Fibroblast of skin of right quadriceps (primary cell): ENCODE measurements at places on chromosomes 1 and 21.
A peak's percentile ranks its signal among the peaks of the same experiment; 100 is the strongest.

- DNase-seq: peak; percentile 39
These were observed 56.8 kb downstream of the GLIS1 start for GRCh38 chr1:53681977-53682685.

- DNase-seq: no peak
These were observed 47.7 kb downstream of the COQ8A start for GRCh38 chr1:226987623-226988333.

DNA sequence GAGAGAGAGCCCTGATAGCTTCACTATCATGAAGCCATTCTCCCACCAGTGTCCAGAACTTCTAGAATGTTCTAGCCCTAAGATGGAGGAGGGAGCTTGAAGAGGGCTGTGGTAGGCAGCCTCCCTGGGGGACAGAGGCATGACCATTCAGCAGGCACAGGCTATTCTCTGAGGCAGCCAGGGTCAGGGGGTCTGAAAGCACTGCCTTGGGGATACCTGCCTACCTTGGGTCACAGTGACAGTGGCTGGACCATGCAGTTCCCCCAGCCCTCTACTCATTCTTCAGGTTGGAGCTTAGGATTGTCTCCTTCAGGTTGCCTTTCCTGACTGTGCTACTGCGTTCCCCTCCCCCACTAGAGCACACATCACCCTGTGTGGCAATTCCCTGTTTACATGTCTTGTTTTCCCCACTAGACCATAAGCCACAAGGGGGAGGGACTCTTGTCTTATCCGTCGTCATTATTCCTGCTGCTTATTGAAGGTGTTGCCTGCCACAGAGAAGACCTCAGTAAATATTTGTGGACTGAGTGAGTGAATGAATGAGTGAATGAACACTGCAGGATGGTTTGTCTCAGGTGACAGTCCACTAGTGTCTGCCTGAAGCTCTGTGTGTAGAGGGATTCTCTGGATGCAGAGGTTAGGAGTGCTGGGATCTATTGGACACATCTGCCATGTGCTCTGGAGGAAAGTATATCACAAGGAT is 5.2 kb downstream of the ZDHHC18 start:
- no peak for DNase-seq

GRCh38 chr1:195373856-195374255 is 1234.4 kb downstream of the KCNT2 start:
- DNase-seq: no peak

DNA sequence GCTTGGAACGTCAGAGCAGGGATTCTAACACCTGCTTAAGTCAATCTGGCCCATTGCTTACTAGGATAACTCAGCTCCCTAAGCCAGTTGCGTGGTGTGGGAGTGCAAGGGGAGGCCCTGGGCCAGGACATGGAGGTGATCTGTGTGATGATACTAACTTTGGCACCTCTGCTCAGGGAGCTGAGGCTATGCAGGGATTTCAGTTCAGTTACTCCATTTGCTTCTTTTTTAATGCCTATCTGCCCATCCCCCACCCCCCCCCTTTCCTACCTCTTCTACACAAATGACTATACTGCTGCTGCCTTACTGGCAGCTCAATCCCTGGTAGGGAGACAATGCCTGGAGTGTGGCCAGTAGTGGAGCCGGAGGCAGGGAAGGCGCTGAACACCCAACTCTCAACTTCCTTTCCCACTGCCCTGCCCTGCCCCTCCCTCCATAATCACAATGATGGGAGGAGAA is 19.5 kb downstream of the INKA2 start:
- DNase-seq: no peak

- no peak for DNase-seq
These were observed 2.4 kb upstream of the C1orf159 start for GRCh38 chr1:1118011-1118875.

- DNase-seq: no peak
These were observed 115.1 kb downstream of the RHOU start for GRCh38 chr1:228850141-228851100.

DNA sequence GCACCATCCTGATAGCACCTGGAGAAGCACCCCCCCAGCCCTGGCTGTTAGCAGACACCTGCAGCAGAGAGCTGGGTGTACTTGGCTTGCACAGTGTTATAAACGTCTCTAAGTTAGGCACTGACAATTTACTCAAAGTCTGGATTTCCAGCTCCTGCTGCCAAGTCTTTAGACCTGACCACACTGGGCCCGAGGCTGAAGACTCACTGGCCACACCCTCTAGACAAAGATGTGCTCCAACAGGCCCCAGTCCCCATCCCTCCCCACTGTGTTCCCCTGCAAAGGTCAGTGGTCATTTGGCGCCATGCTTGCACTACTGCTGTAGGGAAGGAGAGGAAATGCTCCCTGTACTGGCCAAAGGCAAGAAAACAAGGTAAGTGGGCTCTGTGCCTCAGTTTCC is 31.1 kb downstream of the PADI6 start:
- DNase-seq: no peak

DNA sequence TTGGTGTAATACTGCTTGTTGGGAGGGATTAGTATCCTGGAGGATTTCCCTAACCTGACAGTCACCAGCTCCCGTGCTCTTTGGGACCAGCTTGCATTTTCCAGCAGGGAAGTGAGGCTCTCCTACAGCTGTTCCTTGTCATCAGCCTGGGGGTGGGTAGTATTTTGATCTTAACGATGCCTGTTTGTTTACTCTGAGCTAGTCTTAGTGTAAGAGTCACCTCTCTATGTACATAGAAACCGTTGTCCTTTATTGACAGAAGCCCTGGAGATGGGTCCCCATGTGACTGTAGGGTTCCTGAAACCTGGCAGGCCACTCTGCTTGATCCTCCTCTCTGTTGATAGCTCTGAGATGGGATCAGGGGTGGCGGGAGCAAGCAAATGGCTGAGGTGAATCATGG is 58.0 kb downstream of the ACP6 start:
- DNase-seq: no peak

GRCh38 chr21:38859852-38860251 is 54.1 kb downstream of the ETS2 start:
- DNase-seq: peak; percentile 31

DNA sequence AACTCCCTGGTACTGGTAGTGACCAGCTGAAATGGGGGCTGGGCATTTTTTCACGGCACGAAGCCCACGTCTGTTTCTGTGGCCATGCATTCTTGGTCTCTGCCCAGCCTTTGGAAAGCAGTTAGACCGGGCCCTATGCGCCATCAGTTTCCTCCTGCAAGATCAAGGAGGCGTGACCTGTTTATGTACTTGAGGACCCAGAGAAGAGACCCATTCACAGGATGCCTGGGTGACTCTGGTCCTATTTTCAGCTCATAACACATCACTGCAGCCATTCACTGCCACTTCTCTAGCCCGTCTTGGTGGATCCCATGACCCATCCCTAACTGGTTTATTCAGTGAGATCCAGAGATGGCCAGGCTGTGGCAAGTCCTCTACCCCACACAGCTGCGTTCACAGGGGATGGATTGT is 70.4 kb downstream of the SPSB1 start:
- DNase-seq: no peak

DNA sequence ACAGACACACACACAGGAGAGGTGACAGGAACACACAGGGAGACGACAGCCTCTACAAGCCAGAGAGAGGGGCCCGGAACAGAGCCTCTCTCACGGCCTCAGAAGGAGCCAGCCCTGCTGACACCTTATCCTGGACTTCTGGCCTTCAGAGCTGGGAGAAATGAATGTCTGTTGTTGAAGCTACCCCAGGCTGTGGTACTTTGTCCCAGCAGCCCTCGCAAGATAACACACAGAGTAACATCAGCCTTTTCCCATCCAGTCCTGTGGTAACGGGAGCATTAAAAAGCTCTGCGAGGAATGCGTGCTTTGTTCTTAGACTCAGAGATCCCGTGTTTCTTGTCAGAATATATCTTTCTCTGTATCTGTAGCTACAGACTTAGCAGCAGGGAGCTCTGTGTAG is 131.2 kb downstream of the SIM2 start:
- DNase-seq: no peak

DNA sequence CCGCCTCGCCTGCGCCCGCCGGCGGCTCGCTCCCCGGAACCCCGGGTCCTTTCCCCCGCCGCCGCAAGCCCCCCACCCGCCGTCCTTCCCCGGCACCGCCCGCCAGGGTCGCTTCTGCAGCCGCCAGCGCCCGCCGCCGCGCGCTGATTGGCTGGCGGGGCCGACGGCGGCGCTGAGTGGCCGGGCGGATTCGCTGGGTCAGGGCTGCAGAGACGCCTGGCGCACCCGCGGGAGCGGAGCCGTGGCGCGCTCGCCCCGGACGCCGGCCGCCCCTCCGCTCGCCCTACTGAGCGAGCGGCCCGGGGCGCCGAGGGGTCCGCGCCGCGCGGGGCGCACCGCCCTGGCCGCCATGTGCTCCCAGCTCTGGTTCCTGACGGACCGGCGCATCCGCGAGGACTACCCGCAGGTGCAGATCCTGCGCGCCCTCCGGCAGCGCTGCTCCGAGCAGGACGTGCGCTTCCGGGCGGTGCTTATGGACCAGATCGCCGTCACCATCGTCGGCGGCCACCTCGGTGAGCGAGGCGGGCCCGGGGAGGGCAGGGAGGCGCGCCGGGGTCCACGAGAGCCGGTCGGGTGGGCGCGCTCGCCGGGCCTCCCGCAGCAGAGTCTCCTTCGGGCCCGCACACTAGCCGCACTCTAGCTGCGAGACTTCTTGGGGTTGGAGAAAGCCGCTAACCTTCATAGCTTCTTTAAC is at the start of gene RIMKLA:
TSS of gene RIMKLA (plus strand) at position 207 of the 694 bp plus-strand sequence. CDS start at position 350, 143 bp downstream.
- peak; percentile 11 for DNase-seq

- no peak for DNase-seq
These were observed 213.2 kb upstream of the JUN start for GRCh38 chr1:58997060-58997411.
